ENCODE measurements at places on chromosomes 1 and 21.

DNA sequence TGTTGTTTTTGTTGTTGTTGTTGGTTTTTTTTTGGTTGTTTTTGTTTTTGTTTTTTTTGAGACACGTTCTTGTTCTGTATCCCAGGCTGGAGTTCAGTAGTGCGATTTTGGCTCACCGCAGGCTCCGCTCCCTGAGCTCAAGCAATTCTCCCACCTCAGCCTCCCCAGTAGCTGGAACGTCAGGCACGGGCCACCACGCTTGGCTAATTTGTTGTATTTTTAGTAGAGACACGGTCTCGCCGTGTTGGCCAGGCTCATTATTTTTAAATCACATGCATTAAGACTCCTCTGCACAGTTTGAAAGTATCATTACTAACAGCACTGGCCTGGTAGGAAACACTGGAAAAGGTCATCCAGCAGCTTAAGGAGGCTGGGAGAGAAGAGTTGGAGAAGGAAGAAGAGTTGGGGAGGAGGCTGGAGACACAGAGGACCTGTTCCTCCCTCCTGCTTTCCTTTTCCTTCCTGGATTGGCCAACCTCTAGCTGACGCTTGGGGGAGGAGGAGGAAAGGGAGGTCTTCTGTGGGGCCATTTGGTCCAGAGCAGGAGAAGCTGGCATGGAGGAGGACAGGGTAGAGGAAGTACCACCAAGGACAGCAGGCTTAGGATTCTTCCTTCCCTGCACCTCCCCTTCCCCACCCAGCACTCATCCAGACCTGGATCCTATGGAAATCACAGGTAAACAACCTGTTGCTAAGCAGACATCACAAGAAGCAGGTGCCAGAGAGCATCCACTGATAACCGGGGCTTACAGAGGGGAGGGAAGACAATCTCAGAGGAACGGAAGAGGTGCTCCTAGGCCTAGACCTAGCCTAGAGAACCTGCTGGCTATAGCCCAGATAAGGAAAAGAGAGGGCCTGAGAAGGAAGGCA lies 71.9 kb upstream of the GOLT1A start:
- H3K4me3 ChIP-seq, result peak overlapping the region; percentile 2
- peak; percentile 64 for DNase-seq
- peaks cover 60% of the 10 kb centered on the region for H3K4me1 ChIP-seq

DNA sequence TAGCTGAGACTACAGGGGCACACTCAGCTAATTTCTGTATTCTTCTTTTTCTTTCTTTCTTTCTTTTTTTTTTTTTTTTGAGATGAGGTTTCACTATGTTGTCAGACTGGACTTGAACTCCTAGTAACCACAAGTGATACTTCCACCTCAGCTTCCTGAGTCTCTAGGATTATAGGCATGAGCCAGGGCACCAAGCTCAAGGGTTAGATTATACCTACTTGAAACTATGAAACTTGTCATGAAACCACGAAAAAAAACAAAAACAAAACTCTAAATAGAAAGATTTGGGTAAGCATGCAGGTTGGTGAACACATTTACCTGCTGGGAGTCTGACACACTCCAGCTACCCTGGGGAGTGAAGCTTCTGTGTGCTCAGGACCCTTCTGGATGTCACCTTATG lies 2250.4 kb downstream of the MRPL39 start:
- no peak for DNase-seq
- no peaks in the 10 kb centered on the region for H3K36me3 ChIP-seq
- H3K4me3 ChIP-seq, result no peak overlapping the region

- H3K27ac ChIP-seq, result no peak overlapping the region
- H3K4me3 ChIP-seq, result no peak overlapping the region
- no peak for DNase-seq
Measured at GRCh38 chr1:200423235-200423634, 13.4 kb upstream of the ZNF281 start.

DNA sequence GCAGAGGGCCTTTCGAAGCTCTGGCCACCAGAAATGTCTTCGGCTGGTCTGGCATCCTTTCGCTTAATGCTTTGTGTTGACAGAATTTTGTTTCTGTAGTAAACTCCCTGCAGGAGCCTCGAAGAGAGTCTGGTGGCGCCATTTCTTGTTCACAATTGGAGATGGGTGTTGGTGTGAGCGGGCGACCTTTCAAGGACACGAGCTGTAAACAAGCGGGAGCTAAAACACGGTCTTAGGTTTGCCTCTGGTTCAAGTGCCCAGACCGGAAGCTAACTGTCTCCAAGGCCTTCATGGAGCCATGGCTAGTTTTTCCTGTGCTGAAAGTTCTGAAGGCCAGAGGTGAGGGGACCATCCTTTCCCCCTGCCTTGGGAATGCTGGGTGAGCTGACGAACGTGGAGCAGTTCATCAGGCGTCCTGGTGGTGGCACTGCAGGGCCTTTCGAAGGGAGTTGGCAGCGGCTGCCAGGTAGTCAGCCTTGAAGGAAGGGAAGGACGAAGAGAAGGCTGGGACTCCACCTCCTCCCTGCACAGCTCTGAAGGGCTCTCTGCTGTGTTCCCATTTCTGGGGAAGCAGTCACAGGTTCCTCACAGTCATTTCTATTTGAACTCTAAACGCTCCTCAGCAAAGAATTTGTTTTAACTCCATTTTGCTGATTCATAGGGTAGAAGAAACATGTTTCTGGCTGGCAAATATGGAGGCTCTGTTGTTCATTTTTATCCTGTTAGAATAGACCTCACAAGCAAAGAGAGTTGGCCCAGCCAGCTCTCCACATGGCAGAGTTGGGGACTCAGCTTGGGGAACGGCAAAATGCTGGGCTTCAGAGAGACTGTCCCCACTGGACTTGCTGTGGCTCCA lies 35.2 kb downstream of the URB2 start:
- DNase-seq, result peak; percentile 53
- H3K27me3 ChIP-seq, result no peaks in the 10 kb centered on the region
- no peak overlapping the region for H3K4me3 ChIP-seq
- H3K27ac ChIP-seq, result no peak overlapping the region
- H3K36me3 ChIP-seq, result peaks cover 29% of the 10 kb centered on the region

DNA sequence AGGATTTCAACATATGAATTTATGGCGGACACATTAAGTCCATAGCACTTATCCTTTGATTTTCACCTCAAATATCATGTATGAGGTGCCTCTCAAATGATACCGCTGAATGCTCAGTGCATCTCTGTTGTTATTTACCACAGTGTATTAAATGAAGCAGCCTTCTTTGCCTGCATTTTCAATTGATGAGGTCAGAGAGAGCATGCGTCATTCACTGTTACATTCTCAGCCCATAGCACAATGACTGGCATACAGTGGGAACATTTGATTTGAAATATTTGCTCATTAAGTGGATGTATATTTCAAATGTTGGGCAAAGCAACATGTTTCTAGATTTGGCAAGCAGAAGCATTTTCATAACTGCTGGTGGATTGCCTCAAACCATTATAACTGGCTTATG lies 45.7 kb downstream of the LRRC7 start:
- no peak overlapping the region for H3K27ac ChIP-seq
- no peak overlapping the region for H3K4me3 ChIP-seq
- no peaks in the 10 kb centered on the region for H3K4me1 ChIP-seq
- no peaks in the 10 kb centered on the region for H3K27me3 ChIP-seq
- no peak for DNase-seq

DNA sequence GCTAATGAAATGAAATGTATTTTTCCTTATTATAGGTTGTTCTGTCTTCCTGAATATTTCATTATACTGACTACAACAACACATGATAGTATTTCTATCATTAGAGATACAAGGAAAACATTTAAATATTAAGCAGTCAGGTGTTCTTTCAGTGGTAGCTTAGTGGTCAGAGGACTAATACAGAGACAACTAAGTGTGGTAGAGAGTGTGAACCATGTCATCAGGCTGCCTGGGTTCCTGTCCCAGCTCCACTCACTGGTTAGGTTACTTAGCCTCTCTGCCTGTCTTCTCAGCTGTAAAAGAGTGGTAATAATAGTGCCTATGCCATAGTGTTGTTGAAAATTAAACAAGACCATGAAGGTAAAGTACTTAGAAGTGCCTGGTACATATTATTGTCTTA lies 3.9 kb downstream of the UAP1 start:
- DNase-seq, result no peak
- H3K27ac ChIP-seq, result no peak overlapping the region
- H3K4me1 ChIP-seq, result peaks cover 8% of the 10 kb centered on the region

DNA sequence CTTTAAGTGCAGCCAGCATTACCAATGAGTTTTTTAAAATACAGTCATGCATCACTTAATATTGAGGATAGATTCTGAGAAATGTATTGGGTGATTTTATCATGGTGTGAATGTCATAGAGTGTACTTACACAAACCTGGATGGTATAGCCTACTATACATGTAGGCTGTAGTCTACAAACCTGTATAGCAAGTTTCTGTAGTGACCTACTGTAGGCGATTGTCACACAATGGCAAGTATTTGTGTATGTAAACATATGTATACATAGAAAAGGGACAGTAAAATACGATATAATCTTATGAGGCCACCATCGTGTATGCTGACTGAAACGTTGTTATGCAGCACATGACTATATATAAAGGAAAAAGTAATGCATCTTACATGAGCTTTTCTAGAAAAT lies 48.2 kb downstream of the RPE65 start:
- H3K4me3 ChIP-seq, result no peak overlapping the region
- no peaks in the 10 kb centered on the region for H3K27me3 ChIP-seq
- H3K27ac ChIP-seq, result no peak overlapping the region
- H3K36me3 ChIP-seq, result no peaks in the 10 kb centered on the region
- H3K4me1 ChIP-seq, result no peaks in the 10 kb centered on the region

- peaks cover 2% of the 10 kb centered on the region for H3K4me1 ChIP-seq
- H3K27me3 ChIP-seq, result no peaks in the 10 kb centered on the region
Measured at GRCh38 chr1:7745783-7746182, 25.3 kb upstream of the VAMP3 start.

DNA sequence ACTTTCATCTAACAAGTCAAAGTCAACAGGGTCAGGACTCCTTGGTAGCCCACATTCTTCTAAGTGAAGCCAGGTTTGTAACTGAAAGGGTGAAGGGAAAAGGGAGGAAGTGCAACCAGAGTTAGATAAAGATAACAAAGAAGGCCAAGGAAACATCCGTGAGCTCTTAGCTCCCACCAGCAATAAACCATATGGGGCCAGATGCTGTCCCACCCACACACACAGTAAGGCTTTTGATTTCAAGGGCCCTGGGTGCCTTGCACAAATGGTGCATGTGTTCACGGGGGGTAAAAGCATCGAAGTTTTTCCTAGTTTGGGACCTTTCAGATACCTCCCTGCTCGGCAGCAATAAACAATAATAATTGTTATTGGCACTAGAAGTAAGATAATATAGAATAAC lies 5.1 kb upstream of the TIAM1 start:
- H3K27me3 ChIP-seq, result peaks cover 18% of the 10 kb centered on the region
- H3K27ac ChIP-seq, result no peak overlapping the region
- DNase-seq, result no peak
- H3K4me1 ChIP-seq, result no peaks in the 10 kb centered on the region

- no peak overlapping the region for H3K4me3 ChIP-seq
- H3K27me3 ChIP-seq, result no peaks in the 10 kb centered on the region
- no peak overlapping the region for H3K27ac ChIP-seq
- H3K36me3 ChIP-seq, result peaks cover 12% of the 10 kb centered on the region
Measured at GRCh38 chr1:42312576-42313212, 22.3 kb downstream of the FOXJ3 start.

- no peak overlapping the region for H3K27ac ChIP-seq
- H3K36me3 ChIP-seq, result no peaks in the 10 kb centered on the region
- no peak overlapping the region for H3K4me3 ChIP-seq
- H3K4me1 ChIP-seq, result no peaks in the 10 kb centered on the region
- DNase-seq, result no peak
- H3K27me3 ChIP-seq, result no peaks in the 10 kb centered on the region
Measured at GRCh38 chr1:181354865-181355264, 128.5 kb upstream of the CACNA1E start.

All from large intestine (tissue), 12 donors.